Type B pancreatic cell (in vitro differentiated cells): ENCODE measurements at places on chromosomes 2 and 18.

DNA sequence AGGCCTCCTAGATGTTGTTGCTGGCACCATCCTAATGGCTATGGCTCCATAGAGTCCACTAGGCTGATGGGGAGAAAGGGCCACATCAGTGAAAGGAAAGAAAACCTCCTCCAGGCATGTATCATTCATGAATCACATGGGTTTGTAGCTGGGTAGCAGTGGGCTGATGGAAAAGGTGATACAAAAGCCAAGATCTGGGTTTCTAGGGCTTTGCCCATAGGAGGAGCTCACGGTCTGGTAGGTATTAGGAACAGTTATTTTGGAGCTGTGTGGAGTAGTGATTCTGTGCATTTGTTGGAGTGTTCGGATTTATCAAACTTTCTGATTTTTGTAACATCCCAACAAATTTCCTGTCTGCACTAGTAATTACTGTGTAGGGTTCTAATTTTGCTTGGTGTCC, 259.2 kb downstream of the SLC4A3 start:
- H3K4me3 ChIP-seq = no peak overlapping the region
- no peaks in the 10 kb centered on the region for H3K36me3 ChIP-seq
- H3K27me3 ChIP-seq = peaks cover 10% of the 10 kb centered on the region
- H3K4me1 ChIP-seq = no peaks in the 10 kb centered on the region
- H3K27ac ChIP-seq = no peak overlapping the region

DNA sequence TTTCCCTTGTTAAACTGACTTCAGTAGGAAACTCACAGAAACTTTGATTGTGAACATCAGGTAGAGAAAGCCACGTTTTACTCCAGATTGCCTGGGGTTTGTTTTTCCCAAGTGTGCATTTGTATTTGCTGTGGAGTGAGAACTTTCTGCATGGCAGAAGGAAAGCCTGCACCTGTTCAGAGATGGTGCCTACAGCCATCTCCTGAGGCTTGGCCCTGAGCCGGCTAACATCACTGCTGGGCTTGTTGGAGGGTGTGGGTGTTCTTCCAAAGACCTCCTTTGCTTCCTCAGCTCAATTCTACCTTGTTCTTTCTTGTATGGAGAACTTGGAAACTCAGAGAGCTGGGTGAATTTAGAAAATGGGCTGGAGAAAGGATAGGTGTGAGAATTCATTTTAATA, 16.1 kb downstream of the KCNS3 start:
- no peak for DNase-seq
- H3K36me3 ChIP-seq = no peaks in the 10 kb centered on the region
- no peak overlapping the region for H3K27ac ChIP-seq
- H3K4me1 ChIP-seq = no peaks in the 10 kb centered on the region

DNA sequence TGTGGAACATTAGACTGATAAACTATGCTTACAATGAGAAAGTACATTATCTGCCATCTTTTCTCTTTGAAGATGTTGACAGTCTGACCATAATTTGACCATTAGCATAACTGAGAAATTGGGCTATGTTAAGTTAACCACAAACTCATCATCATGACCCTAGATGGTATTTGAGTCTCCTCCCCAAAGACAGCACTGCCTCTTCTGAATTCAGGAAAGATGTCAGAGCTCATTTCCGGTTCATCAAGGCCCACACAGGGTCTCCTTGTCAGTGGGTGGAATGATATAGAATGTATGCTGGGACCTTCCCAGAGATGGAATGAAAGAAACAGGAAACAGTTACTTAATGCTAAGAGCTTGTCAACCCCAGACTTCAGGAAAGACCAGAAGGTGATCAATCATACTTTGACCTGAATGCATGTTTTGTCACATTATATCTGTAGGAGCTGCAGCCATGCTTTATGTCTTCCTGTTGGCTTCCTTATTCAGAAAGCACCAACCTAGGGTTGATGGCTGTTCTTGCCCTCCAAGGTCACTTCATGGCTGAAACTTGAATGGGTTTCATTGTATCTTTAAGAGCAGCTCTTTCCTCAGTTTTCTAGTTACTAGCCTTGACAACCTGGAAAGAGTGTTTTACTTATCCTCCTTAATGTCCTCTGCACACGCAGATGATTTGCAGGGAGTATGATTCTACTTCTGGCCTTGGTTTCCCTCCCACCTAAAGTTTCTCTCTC, 99.1 kb upstream of the NEUROD1 start:
- H3K4me1 ChIP-seq = peaks cover 56% of the 10 kb centered on the region
- no peaks in the 10 kb centered on the region for H3K36me3 ChIP-seq
- H3K27ac ChIP-seq = peak overlapping the region; percentile 93
- H3K27me3 ChIP-seq = peaks cover 2% of the 10 kb centered on the region
- no peak for DNase-seq
- peak overlapping the region; percentile 64 for H3K4me3 ChIP-seq

DNA sequence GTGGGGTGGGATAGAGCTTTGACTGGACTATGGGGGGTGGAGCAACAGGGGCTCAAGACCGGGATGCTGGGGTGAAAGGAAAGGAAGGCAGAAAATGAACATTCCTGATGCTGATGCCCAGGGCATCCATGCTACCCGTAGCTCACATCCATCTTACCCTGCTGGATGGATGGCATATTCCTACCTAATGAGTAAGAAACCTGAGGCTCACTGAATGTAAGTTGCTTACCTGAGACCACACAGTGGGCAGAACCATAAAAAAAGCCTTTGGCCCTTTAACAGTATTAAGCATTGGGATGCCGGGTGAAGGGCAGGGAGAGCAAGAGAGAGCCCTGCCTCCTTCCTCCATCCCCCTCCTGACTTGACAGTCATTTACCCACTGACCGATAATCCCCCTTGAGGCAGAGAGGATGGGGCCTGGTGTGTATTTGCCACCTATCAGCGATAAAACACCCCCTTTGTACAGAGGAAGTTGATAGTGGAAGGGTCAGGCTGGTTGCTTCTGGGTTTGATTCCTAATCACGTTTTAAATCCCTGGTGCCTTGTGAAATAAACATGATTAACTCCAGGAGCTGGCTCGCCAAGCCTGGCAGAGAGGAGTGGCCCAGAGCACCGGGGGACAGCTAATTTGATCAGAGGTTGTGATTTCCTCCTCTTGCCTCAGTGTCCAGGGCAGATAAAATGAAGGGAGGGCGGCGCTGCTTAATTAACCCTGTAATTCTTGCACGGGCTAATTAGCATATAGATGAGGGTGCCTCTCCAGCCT, 105.9 kb upstream of the HS6ST1 start:
- H3K27me3 ChIP-seq = no peaks in the 10 kb centered on the region
- peaks cover 7% of the 10 kb centered on the region for H3K4me1 ChIP-seq
- H3K27ac ChIP-seq = no peak overlapping the region
- H3K36me3 ChIP-seq = peaks cover 5% of the 10 kb centered on the region
- DNase-seq = peak; percentile 45
- H3K4me3 ChIP-seq = no peak overlapping the region

GRCh38 chr2:237942513-237942899, 24.3 kb upstream of the UBE2F start:
- H3K4me3 ChIP-seq = no peak overlapping the region
- no peak for DNase-seq
- H3K36me3 ChIP-seq = no peaks in the 10 kb centered on the region
- H3K4me1 ChIP-seq = peaks cover 15% of the 10 kb centered on the region
- no peak overlapping the region for H3K27ac ChIP-seq

- H3K27ac ChIP-seq = no peak overlapping the region
- no peak for DNase-seq
- H3K4me3 ChIP-seq = no peak overlapping the region
- no peaks in the 10 kb centered on the region for H3K4me1 ChIP-seq
Observed at GRCh38 chr2:16972276-16972675, 306.6 kb upstream of the CYRIA start.

GRCh38 chr2:227783404-227784138, 30.1 kb upstream of the CCL20 start:
- no peaks in the 10 kb centered on the region for H3K36me3 ChIP-seq
- no peaks in the 10 kb centered on the region for H3K27me3 ChIP-seq
- no peak overlapping the region for H3K4me3 ChIP-seq
- no peak for DNase-seq
- no peaks in the 10 kb centered on the region for H3K4me1 ChIP-seq
- H3K27ac ChIP-seq = no peak overlapping the region

DNA sequence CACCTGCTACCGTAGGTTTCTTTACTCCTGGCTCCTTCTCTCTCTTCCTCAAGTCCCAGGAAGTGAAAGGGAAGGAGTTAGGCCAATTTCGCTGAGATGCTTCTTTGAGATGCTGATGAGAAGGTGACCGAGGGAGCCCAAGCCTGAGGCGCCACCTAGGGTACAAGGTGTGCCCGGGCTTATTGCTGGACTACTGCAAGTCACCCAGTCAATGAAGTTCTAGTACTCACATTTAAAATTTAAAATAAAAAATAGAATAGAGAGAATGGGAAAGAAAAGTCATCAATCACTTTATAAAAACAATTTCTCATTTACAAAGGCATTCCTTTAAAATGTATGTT, 45.3 kb downstream of the ACAA2 start:
- DNase-seq = no peak
- no peak overlapping the region for H3K27ac ChIP-seq
- H3K27me3 ChIP-seq = peaks cover 4% of the 10 kb centered on the region
- H3K4me1 ChIP-seq = no peaks in the 10 kb centered on the region
- no peak overlapping the region for H3K4me3 ChIP-seq
